ENCODE measurements at places on chromosomes 2 and 18.
A peak's percentile ranks its signal among the peaks of the same experiment; 100 is the strongest.

- DNase-seq, result no peak
These were observed 954.7 kb upstream of the FANCL start for GRCh38 chr2:59195851-59196250.

- DNase-seq, result peak; percentile 38
These were observed 809 bp downstream of the DBI start for GRCh38 chr2:119367472-119368099.

DNA sequence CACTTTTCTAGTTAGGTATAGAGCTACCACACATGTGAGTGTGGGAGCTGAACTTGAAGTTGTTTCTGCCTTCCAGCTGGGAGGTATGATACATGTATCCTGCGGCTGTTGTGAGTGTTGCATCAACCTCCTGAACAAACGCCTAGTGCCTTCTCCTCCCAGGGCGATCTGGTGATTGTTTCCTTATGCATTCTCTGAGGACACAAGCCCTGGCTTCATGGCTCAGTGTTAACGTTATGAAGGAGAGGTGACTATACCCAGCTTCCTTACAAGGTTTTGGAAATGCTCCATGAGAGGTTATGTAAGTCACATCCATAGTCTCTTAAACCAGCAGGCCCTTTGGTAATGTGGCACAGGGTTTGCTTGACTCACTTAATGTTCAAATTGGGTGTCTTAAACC lies 64.9 kb downstream of the SPRED2 start:
- no peak for DNase-seq

GRCh38 chr2:233351423-233351822 lies 2.9 kb upstream of the DGKD start:
- DNase-seq, result no peak

GRCh38 chr2:218892693-218893348 lies 12.2 kb downstream of the WNT10A start:
- peak; percentile 89 for DNase-seq

DNA sequence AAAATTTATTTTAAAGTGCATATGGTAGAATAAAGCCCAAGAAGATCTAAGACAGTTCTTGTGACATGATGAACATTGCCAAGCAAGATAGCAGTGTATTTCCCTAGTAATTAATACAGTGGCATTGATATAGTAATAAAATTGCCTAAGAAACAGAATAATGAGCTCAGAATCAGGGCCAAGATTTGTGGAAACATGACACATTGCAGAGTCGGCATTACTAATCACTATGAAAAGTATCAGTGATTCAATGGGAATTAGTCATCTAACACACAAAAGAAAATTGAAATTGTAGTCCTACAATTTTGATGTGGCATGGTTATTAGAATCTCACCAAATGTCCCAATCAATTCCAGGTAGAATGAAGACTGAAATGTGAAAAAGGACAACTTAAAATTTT lies 243.0 kb upstream of the CYRIA start:
- no peak for DNase-seq

DNA sequence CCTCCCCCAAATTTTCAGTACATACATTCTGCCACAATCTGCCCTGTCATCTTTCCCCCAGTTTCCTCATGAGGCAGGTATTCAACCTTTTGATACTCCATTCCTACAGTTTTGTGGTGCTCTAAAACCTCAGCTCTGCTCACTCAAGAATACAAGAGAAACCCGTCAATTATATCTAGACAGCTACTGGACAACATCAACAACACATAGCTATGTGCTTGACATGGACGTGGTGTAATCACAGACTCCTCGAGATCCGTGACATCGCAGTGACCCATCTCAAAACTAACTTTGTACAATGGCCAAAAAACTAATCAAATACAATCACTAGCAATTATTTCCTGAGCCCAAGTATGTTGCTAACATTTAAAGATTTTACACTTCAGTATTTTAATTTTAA lies 23.6 kb downstream of the WDSUB1 start:
- no peak for DNase-seq

GRCh38 chr2:236054125-236054524 lies 114.1 kb downstream of the GBX2 start:
- no peak for DNase-seq

DNA sequence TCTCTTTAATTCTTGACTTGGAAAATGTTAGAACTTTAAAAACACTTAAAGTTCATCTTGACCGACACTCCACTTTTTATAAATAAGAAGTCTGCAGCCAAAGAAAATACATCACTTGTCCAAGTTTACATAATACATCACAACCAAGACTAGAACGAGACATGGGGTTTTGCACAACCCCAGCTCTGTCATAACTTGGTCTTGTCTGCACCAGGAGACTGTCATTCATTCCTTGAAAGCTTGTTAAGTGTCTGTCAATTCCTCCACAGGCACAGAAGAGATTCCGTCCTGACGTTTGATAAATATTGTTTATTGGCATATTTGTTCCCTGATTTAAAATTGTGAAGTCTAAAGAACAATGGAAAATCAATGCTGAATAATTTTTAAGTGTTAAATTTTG lies 139.5 kb upstream of the SETBP1 start:
- no peak for DNase-seq

GRCh38 chr2:219687882-219688559 lies 60.6 kb downstream of the SLC4A3 start:
- DNase-seq, result no peak

- DNase-seq, result no peak
These were observed 16.6 kb downstream of the TSPYL6 start for GRCh38 chr2:54239427-54239826.

DNA sequence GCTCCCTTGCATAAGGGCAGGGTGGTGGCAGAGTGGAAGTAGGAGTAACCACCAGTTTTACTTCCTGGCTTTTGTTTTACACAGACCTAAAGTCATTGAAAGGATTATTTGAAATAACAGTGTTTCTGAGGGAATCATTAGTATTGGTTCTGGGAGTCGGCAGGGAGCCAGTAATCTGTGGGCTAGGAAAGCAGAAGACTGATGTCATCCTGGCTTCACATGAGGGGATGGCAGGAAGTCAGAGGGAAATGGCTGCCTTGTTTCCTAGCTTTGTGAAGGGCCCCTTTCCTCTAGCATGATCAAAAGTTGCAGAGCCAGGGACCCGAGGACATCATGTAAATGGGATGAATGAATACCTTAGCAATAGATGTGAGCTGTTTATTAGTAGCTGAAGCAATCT lies 792.6 kb downstream of the CPS1 start:
- no peak for DNase-seq

- DNase-seq, result no peak
These were observed 714.1 kb downstream of the KCNJ3 start for GRCh38 chr2:155412598-155412997.
